T-helper 17 cell (primary cell): ENCODE measurements at places on chromosomes 2 and 18.

GRCh38 chr2:205766779-205767359 lies 84.6 kb downstream of the NRP2 start:
- peak; percentile 14 for DNase-seq

DNA sequence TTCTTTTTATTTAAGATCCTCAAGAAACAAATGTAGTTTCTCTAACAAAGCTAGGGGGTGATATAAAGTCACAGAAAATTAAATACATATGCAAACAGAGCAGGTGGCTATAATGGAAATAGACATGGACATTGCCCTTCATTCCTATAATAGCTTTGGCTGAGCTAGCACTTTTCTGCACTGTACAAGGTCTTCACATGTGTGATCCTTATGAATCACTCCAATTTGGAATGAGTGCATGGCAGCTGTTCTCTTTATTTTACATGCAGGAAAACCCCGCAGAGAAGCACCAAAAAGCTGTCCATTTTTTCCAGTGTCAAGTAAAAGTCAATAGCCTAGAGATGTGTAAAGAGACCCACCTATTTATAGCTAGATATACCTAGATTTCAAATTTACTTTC lies 747.4 kb upstream of the SLC8A1 start:
- no peak for DNase-seq

DNA sequence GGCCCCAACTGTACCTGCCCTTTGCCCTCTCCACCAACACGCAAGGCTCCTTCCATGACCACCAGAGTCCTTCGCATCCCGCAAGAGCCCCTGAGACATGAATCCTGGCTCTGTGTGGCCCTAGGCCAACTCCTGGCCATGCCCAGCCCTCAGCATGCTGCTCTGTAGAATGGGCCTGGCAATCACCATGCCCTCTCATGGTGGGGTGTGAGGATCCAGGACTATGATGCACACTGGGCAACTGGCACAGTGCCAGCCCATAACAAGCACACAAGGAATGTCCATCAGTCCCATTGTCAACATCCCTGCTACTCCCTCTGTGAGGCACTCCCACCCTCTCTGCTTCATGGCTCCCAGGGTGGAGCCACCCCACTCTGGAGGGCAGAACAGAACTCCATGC lies 44.7 kb downstream of the FER1L5 start:
- DNase-seq = no peak

- no peak for DNase-seq
These were observed 143.5 kb upstream of the MMADHC start for GRCh38 chr2:149731079-149731478.

GRCh38 chr2:29519338-29519925 lies 402.0 kb downstream of the ALK start:
- no peak for DNase-seq

- no peak for DNase-seq
These were observed 160.8 kb downstream of the COL6A3 start for GRCh38 chr2:237253046-237253702.

DNA sequence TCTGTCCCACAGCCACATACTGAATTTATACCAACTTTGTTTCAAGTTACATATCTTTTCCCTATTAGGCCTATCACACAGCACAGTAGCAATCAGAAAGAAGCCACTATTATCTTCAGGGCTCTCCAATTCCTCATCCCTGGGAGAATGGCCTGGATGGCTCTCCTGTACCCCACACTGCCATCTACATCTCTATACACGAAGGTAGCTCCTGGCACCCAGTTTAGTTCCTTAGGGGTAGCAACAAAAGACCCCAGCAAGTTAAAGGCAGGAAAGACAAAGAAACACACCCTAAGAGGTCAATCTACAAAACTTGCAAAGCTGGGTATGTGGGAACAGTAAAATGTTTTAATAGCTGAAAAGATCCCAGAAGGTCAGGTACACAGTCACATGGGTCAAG lies 39.9 kb downstream of the PAIP2B start:
- DNase-seq = no peak

DNA sequence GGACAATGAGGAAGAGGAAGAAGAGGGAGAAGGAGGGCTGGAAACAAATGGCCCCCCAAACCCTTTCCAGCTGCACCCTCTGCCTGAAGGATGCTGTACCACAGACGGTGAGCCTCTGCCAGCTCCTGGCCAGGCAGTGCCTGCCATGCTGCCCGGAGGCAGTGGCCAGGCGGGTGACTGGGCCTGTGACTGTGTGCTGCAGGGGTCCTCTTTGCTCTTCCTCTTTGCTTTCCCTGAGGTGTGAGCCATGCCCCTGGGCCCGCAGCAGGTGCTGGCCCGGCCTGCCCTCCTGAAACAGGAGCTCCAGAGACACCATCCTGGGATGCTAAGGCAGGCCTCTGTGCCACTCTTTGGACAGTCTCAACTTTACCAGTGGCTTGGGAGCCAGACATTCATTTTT lies 28.6 kb downstream of the GREB1 start:
- no peak for DNase-seq

DNA sequence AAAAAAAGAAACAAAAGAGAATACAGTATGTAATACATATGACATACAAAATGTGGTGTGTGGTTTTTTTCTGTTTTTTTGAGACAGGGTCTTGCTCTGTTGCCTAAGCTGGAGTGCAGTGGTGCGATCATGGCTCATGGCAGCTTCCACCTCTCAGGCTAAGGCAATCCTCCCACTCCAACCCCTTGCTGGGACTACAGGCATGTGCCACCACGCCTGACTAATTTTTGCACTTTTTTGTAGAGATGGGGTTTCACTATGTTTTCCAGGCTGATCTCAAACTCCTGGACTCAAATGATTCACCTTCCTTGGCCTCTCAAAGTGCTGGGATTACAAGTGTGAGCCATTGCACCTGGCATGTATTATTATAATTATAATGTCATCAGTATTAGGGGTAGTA lies 38.9 kb downstream of the DHX57 start:
- DNase-seq = no peak

- DNase-seq = no peak
These were observed 287.2 kb upstream of the GYPC start for GRCh38 chr2:126368758-126369157.

DNA sequence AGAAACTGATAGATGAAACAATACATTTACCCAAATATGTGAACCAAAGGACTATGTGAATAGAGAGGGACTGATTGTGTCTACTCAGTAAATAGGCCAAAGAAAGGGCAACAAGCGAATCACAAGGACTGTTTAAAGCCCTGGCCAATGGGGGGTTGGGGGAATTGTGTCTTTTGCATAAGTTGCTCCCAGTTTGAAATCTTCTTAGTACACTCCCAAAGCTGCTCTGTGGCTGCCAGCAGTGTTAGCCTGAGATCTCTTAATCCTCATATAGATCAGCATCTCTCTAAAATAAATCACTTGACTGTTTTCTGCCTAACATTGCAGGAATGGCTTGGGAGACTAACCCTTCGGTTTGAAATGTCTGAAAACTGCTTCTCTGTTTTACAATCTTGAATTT lies 236.4 kb downstream of the PLCL1 start:
- DNase-seq = no peak

GRCh38 chr2:137155356-137156104 lies 390.2 kb downstream of the THSD7B start:
- no peak for DNase-seq

DNA sequence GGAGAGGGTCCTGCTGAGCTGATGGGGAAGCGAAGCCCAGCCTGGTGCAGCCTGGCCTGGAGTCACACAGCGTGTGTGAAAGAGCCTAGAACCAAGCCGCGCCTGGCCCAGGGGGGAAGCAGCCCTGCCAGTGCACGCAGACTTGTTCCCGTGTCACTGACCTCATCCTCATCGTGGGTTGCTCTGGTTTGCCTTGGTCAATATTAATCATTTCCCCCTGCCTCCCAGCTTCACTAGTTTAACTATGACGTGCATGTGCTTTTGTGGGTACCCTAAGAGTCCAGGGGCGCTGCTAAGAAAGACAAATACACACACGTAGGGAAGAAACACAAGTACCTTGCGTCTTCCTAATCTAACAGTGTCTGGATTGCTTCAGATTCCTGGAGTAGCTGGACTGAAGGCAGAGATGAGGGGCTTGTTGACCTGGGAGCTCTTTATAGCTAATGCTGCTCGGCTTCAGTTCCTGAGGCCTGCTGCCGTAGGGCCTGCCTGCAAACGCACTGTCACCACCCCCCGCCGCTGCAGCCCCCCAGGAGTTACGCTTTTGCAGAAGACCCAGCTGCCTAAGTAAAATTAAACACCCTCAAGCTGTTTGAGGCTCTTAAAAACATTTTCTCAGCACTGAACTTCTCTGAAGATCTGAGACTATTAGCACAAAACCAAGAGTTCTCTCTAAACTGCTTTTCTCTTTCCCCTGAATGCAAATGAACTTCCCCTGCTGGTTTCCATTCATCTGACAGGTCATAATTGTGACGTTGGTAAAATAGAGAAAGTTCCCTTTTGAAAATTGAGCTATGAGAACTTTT lies 159.2 kb downstream of the FAM210A start:
- DNase-seq = no peak

- DNase-seq = no peak
These were observed 540.6 kb downstream of the STK39 start for GRCh38 chr2:167706800-167707199.

- no peak for DNase-seq
These were observed 89.9 kb upstream of the CD226 start for GRCh38 chr18:70037431-70038061.

DNA sequence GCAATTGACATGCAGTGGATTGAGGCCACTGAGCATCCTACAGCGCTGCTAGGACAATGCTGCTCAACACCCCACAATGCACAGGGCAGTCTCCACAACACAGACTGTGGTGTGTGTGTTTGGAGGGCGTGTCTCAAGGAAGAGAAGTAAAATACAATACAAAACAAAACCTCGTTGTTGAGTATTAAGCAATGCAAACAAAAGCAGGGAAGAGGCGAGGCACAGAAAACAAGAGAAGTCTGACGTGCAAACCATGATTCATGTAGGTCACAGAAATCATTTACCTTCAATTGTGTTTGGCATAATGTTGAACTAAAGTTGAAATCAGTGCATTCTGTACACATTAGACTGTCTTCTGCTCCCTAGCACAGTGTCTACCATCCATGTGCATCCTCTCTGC lies 260.9 kb downstream of the PHLPP1 start:
- no peak for DNase-seq

DNA sequence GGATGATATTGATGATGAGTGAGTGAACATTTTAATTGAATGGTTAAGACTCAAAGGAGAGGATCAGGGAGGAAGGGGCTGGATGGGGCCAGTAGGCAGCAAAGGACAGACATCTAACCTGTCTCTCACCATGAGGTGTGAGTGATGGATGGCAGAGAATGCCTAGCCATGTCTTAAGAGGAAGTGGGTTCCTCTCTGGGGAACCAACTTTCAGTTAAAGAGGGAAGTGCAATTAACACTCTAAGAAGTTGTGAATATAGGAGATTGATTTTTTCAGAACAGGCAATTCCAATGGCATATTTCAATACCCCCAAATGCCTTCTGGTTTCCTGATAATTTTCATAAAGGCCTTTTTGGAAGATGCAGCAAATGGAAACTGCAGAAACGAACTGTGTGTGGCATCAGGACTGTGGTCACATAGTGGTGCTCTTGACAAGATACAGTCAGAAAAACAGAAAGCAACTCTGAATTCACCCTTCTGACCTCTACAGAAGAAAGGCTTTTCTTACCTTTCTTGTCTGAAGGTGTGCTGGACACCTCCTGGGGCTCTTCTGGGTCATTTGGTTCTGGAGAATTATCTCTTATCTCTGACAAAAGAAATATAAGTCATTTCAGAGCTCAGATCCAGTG lies 10.2 kb downstream of the SP110 start:
- DNase-seq = no peak

GRCh38 chr2:980176-980575 lies 29.5 kb downstream of the SNTG2 start:
- DNase-seq = no peak

- no peak for DNase-seq
These were observed 7.6 kb upstream of the MSTN start for GRCh38 chr2:190069936-190070696.
